ENCODE measurements at places on chromosomes 2 and 18.
A peak's percentile ranks its signal among the peaks of the same experiment; 100 is the strongest.

- no peak for DNase-seq
These were observed 239.3 kb upstream of the CDH20 start for GRCh38 chr18:61093965-61094364.

DNA sequence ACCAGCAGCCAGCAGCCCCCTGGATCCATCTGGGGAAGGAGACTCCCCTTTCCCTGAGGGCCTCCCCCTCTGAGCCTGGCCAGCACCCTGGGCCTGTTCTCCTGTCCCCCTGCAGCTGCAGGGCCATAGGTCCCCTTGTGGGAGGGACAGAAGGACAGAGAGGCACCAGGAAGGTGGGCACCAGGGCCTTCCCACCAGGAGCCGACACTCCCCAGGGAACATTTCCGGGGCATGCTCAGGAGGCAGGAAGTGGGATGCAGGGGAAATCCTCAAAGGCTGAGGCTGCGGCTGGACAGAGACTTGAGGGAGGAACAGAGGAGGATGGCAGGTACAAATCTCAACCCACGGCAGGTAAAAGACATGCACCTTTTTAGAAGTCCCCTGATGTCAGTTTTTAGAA is 14.4 kb upstream of the DNMT3A start:
- DNase-seq = no peak

DNA sequence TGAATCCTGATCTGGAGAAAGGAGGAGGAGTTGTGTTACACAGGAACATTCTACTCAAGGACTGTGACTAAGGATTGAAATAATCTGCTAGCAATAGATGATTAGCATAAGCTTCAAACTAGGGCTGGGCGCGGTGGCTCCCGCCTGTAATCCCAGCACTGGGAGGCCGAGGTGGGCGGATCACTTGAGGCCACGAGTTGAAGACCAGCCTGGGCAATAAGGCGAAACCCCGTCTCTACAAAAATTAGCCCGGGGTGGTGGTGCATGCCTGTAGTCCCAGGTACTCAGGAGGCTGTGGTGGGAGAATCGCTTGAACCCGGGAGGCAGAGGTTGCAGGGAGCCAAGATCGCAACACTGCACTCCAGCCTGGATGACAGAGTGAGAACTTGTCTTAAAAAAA is 1.5 kb downstream of the TRMT61B start:
- DNase-seq = no peak

- DNase-seq = no peak
These were observed 87.9 kb upstream of the ETAA1 start for GRCh38 chr2:67309281-67309680.

GRCh38 chr18:59898093-59898492 is 1.7 kb upstream of the PMAIP1 start:
- DNase-seq = no peak

DNA sequence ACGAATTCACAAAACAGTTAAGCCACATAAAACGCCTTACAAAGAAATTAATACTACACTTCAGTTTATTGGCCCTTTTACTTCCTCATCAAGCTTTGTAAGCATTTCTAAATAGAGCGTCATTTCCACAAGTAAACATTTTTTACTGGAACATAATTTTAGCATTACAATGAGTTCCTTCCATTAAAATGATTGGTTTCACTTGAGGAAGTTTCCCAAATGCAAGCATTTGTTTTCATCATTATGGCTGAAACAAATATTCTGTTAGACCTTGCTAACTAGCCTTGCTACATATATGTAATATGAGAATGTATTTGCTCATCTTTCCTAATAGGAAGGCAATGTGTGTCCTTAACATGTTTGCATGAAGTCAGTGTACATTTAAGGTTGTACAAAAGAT is 579.1 kb downstream of the IRS1 start:
- no peak for DNase-seq

GRCh38 chr18:53402670-53403069 is 821.8 kb downstream of the MBD2 start:
- no peak for DNase-seq

DNA sequence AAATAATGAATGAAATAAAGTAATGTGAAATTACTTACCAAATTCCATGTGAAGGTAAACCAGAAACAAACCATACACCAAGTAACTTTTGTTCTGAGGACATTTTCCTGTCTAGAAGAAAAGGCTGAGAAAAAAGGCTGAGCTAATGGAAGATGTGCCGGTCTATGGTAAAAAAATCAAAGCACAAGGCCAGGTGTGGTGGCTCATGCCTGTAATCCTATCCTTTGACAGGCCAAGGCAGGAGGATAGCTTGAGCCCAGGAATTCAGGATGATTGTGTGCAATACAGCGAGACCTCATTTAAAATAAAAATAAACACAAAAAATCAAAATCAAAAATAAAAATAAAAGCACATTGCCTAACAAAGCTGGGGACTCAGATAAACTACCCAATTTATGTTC is 6.7 kb downstream of the ORC4 start:
- no peak for DNase-seq

- DNase-seq = no peak
These were observed 418.8 kb upstream of the HS6ST1 start for GRCh38 chr2:128737546-128737826.

- no peak for DNase-seq
These were observed 8.9 kb upstream of the ANKRD29 start for GRCh38 chr18:23671564-23671963.

DNA sequence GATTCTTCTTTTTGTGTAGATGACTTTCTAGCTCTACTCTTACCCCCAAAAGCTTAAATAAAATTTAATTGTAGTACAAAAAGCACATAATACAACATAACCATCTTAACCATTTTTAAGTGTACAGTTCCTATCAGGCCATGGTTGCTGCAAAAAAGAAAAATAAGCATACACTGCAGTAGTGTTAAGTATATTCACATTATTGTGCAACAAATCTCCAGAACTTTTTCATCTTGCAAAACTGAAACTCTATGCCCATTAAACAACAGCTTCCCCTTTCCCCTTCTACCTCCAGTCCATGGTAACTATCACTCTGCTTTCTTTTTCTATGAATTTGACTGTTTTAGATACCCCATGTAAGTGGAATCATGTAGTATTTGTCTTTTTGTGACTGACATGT is 18.1 kb downstream of the PPM1B start:
- no peak for DNase-seq

GRCh38 chr2:164599954-164600589 is 21.2 kb downstream of the GRB14 start:
- DNase-seq = peak; percentile 19

DNA sequence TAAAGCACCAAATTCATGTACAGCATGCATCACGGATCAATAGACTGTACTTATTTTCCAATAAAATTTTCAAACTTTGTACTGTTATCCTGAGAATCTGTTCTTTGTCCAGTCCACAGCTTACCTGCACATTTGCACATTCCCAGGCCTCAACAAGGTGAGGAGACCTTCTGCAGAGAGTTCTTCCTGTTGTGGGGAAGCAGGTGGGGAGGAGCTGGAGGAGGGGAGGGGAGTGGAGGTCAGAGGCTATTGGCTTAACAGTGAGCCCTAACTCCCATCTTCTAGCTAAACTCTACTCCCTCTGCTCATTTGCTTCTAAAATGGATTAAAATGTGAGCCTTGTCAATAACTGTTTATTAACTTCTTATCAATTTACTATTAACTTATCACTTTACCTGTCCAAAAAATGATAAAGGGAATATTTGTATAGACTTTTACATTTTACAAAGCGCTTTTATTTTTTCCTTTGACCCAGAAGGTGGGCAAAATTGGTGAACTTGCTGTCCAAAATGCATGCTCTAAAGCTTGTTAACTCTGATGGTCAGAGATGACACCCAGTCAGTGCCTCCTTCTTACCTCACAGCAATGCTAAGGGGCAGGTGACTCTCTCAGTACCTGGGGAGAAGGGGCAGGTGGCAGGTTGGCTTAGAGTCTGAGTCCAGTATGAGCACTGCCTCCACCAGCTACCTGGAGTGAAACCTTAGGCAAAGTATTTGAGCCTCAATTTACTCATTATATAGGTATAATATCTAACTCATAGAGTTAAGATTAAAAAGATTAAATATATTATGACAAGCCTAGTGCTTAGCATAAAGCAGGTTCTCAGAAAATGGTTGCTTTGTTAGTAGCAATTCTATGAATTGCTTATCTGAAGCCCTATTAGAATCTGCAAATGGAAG is 6.8 kb upstream of the IL1RL2 start:
- DNase-seq = no peak

All from H54 (cell line).